ENCODE measurements at places on chromosomes 2 and 18.

DNA sequence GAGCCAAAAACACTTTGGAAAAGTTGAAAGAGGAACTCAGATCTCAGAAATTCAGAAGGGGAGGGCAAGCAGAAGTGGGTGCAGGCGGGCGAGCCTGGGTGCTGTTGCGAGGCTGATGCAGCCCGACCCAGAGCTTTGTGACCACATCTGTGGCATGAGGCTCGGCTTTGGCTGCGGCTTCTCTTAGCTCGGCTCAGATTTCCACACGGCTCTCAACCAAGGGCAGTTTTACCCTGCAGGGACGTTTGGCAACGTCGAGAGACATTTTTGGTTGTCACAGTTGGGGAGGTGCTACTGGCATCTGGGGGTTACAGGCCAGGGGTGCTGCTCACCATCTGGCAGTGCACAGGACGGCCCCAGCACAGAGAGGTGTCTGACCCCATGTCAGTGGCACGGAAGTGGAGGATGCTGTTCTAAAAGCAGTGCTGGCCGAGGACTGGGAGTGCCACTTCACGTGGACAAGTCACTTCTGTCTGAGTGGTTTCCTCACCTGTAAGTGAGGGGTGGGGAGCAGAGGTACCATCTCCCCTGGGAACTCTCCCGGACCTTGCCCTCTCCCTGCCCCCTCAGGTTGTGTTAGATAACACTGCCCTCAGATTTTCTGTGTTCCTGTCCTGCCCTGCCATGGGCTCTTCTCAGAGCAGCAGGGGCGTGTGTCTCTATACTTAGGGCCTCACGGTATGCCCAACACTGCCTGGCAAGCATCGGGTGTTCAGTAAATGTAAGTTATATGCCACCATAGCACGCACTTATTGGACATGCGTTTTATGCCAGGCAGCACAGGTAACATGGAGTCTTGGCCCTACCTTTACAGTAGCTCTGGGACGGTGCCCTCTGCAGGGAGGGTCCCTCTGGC, 48.7 kb upstream of the FAHD2A start:
- DNase-seq: no peak

- DNase-seq: no peak
These were observed 133.1 kb downstream of the MREG start for GRCh38 chr2:215879977-215880940.

- no peak for DNase-seq
These were observed 206.5 kb upstream of the CTAGE1 start for GRCh38 chr18:22624176-22624575.

DNA sequence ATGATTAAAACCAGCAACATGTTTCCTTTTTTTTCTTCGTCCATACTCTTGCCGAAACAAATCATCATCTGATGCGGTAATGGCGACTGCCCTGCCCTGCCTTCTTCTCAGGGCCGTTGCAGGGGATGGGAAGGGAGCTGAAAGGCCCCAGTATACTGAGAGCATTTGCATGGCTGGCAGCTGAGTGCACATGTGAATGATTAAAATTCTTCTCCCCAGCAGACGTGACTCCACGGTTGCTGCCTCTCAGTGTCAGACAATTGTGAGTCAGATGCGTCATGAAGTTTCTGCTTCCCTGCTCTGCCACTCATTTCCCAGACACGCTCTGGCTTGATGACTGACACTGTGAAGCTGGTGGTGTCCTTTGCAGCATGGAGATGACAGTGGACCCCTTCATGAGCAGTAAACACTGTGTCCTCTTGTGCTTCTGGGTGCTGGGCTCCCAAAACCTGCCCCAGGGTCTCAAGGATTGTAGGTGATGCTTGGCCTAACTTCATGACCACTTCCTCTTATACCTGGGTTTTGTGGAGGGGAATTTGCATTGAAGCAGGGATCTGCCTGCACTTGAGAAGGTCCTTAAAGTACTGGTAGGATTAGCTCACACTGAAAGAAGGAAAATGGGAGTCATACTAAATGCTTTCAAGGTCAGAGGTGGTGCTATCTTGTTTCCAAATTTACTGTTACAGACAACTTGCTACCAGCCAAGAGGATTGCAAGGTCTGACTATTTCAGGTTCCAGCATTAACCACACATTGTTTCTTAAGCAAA, 222.5 kb upstream of the COPS8 start:
- no peak for DNase-seq

GRCh38 chr2:176813621-176814049, 399.0 kb upstream of the HNRNPA3 start:
- DNase-seq: no peak

DNA sequence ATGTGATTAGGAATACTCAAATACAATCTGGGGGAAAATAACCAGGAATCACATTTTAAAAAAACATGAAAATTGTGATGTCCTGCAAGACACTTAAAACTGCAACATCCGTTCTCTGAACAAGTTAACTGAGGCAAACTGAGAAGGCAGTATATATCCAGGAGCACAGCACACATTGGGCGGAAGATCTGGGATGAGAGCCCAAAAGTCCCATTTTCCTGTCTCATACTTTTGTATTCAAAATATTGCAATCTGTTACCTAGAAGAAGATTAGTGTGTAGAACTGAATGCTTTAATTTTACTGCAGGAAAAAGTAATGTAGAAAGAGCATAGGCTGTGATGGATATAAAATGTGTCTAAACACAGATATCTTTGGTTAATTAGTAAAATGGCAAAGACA, 276.8 kb upstream of the FANCL start:
- DNase-seq: no peak

GRCh38 chr2:174572556-174572955, 25.0 kb downstream of the WIPF1 start:
- no peak for DNase-seq

DNA sequence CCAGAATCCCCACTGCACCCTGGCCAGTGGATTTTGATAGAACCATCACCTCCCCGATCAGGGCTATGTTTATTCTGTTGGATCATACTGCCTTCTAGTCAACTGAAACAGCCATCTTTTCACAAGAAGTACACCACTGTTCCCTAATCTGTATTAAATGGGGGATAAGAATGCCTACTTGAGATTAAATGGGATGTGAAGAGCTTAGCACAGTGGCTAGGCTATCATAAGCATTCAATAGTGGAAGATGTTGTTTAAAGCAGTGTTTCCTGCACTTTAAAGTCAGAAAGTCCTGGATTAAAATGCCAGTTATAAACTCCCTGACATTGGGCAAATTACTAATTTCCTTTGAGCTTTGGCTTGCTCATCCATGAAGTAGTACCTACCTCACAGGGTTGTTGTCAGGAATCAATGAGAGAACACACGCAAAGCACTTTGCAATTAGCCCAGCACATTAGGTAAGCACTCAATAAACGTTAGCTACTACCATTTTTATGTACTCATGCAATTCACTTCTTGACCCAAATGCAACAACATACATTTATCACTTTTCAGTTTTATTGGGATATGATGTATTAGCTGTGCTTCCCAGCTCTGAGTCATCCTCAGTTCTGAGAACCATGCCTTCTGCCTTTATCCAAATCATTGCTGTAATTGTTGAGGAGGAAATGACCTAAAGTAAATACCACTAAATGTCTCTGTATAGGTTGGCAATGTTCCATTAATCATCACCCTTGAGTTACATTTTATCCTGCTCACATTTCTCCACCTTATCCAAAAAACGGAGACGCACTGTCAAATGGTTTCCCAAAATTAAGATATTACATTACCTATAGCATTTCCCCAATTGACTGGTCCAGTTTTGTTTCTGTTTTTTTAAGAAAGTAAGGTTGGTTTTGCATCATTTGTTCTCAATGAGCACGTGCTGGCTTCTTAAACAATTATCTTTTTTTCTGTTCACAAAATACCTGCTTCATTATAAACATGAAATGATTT, 2.1 kb downstream of the TMEM247 start:
- no peak for DNase-seq

Data from stimulated activated CD4-positive, alpha-beta T cell treated with anti-CD3 and anti-CD28 coated beads, TNF-alpha, amount 100 ng/mL, for 48 hours (primary cell).